Inflammatory macrophage treated with lipopolysaccharide for 4 hours (primary cell): ENCODE measurements at places on chromosomes 2 and 18.

DNA sequence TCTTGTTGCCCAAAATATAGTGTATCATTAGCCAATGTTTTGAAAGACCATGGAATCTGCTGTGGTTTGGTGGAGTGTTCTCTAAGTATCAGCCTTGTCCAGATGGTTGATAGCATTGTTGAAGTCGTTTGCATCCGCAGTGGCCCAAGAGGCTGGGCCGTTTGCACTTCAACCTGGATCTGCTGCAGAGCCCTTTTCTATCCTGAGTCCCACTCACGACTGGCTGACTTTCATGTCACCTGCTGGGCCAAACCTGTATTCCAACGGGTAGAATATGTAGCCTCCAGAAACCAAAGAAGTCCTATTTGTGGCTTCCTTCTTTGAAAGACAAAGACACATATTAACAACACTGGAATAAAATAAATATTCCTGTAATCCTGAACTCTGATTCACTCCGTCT is 1154.1 kb downstream of the RPIA start:
- DNase-seq = no peak

DNA sequence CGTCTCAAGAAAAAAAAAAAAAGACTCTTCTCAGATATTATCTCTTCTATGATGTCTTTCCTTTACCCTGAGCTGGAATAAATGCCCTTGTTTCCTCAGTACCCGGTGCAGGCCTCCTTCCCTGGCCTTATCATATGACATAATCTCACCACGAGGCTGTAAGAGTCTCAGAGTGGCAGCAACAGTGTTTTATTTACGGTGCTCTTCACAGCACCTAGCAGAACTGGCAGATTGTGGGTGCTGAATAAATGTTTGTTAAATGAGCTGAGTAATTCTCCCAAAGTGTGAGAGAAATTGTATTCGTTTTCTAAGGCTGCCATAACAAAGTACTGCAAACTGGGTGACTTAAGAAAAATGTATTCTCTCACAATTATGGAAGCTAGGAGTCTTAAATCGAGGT is 82.8 kb upstream of the CD28 start:
- no peak for DNase-seq

DNA sequence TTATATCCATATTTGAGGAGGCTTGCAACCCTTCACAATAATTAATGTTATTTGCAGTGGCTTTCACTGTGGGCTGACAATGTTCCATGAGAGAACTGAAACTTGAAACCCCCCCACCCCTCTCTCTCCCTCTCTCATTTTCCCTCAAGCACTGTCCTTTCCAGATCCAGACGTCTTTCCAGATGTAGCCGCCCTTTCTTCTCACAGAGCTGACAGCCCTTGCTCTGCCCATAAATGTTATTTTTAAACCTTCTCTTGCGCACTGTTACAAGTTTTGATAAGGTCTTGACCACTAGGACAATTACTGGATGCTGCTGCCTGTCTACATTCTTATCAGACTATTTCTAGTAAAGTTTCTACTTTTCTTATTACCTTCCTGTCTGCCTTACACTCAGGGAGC is 91.4 kb upstream of the LINC00305 start:
- no peak for DNase-seq

DNA sequence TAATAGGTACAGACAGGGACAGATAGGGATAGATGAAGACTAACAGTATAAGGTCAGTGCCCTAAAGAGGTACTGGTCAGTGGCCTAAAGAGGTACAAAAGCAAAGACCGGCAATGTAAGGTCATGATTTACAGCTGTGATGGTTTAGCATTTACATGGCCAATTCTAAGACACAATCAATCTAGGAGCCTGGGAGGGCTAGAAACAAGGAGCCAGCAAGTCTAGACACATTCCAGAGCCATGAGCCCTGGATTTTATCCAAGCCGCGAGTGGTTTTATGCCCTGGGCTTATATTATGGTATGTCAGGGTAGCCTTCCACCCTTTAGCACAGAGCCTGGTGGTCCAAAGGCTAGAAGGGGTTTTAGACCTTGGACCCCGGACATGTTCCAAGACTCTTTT is 124.2 kb downstream of the CBLN2 start:
- no peak for DNase-seq
